ENCODE measurements at places on chromosomes 1 and 21.

- no peak for DNase-seq
These were observed 75.2 kb downstream of the SH3GLB1 start for GRCh38 chr1:86779308-86780191.

DNA sequence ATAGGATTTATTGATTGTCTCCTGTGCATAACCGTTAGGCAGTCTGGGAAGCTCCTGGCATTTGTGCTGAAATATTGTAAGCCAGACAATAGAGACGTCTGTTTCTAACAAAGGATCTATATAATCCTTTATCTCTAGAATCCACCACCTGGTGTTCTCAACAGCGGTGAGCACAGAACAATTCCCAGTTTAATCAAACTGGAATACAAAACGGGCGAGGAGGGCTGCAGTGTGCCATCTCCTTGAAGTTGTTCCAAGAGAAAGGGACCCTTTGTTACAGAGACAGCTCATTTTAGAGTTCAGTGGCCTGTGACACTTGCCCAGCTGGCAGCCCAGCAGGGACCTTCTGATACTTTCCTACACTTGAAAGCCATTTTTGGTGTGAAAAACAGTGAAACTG is 162.8 kb upstream of the IVNS1ABP start:
- DNase-seq: no peak

DNA sequence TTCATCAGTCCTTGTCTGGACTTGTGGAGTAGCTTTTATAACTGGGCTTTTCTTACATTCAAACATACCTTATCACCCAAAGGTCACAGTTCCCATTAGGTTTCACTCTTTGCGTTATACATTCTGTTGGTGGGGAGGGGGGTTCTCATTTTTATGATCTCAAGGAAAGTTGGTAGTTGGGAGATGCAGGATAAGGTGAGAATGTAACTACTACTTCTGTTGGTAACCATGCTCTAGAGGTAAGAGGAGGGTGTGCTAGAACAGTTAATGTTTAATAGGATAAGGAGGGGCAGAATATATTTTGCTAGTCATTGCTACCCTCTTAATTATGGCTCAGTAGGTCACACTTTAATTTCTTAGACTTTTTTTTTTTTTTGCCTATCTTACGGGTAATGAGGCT is 10.7 kb downstream of the YBX1 start:
- no peak for DNase-seq

DNA sequence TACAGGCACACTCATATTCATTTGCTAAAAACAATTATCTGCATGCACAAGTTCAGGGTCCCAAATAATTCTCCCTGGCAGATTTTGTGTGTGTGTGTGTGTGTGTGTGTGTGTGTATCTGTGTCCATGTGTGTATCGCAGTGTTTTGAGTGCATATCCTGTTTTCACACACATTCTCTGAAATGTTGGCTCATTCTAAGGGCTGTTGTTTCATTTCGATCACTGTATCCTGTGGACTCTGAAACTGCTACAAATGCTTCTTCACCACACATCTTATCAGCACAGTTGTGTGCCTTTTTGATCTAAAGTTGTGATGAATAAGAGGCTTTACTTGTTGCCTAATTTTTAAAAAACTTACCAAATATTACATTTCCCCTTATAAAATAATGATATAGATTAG is 34.6 kb downstream of the NR5A2 start:
- DNase-seq: no peak

Measured in pancreas (tissue), 10 donors.